ENCODE measurements at places on chromosomes 2 and 18.

- no peak for DNase-seq
Observed at GRCh38 chr18:63617049-63617914, 26.8 kb downstream of the SERPINB4 start.

- no peak for DNase-seq
Observed at GRCh38 chr2:43465234-43465633, 130.6 kb downstream of the THADA start.

DNA sequence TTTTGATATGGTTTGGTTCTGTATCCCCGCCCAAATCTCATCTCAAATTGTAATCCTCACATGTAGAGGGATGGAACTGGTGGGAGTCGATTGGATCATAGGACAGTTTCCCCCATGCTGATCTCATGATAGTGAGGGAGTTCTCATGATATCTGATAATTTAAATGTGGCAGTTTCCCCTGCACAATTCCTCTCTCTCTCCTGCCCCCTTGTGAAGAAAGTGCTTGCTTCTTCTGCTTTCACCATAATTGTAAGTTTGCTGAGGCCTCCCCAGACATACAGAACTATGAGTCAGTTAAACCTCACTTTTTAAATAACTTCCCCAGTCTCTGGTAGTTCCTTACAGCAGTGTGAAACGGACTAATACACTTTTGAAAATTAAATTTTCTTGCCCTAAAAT lies 12.3 kb upstream of the KCNJ3 start:
- no peak for DNase-seq

DNA sequence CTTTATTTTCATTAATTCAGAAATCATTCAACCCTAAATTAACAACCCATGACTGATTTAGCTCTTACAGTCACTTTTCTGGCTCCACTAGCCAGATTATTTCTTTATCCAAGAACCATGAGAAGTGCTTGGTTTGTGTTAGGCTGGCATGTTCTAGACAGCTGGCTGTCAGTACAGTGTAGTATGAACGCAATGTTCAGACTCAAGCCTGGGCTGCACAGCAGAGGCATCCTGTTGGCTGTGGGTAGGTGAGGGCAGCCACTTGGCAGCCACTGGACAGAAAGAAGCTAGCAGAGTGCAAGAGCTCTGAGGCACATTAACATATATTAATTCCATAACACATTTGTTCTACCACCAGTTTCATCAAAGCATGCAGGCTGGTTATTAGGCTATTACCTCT lies 522.9 kb upstream of the FSHR start:
- no peak for DNase-seq

- no peak for DNase-seq
Observed at GRCh38 chr2:12538138-12538694, 178.5 kb upstream of the TRIB2 start.

DNA sequence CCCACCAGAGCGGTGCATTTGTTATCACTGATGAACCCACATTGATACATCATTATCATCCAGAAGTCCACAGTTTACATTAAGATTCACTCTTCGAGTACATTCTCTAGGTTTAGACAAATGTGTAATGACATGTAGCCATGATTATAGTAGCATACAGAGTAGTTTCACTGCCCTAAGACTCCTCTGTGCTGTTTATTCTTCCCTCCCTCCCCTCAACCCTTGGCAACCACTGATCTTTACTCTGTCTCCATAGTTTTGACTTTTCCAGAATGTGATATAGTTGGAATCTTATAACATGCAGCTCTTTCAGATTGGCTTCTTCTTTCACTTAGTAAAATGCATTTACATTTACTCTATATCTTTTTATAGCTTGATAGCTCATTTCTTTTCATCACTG lies 31.2 kb upstream of the GREB1L start:
- DNase-seq = no peak

DNA sequence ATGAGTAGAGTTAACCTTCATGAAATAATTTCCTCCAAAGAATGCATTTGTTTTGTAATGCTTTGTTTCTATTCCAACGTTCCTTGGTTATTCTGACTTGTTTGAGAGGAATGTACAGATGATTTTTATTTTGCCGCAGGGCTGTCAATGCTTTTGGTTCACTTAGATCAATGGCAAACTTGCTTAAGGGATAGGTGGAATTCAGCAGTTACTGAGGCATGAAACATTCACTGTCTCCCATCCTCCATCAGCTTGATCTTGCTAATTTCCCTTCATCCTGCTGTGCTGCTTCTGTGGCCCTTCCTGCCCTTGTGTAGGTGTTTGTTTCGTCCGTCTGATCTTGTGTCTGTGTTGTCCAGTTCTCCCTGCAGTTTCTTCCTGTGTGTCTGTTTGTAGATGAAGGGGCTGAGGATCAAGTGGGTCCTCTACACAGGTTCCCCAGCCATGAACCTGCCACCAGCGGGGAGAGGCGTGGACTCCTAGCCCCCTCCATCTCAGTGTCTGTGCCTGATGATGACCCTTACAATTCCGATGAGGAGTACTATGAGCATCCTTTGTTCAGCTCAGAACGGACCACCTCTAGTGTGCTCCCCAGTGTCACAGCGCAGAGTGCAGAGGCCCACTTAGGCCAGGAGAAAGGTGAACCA lies 84.2 kb upstream of the UNC80 start:
- no peak for DNase-seq

DNA sequence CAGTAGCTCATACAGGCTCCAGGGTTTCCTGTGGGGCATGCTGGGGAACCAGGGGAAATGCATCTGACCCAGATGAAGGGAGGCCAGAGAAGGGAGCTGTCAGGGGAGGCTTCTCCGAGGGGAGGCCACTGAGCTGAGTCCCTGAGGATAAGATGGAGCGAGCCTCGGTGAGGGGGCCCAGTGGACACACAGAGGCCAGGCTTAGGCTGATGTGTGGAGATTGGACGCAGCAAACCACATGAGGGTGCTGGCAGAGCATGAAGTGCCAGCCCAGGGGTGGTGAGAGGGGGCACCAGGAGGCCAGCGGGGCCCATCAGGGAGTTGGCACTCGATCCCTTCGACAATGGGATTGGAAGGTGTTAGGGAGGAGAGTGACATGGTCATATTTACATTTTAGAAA lies 235.0 kb downstream of the KLHL29 start:
- DNase-seq = no peak

DNA sequence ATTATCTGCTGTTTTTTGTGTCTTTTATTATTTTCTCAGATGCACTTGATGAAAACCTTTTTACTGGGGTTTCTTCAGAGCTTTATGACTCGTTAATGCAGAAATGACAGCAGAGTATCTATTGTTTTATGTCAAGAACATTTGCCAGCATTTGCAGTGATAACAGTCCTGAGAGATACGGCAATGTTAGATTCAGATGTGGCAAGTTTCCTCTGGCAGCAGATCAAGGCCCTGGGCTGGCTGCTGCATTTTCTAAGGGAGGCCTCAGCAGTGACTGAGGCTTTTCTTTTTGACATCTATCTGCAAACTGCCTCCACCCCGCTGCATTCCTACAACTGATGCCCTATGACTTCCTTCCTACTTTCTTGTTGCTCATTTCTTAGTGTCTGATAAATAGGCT lies 40.2 kb downstream of the EFEMP1 start:
- DNase-seq = no peak

GRCh38 chr2:232013701-232014353 lies 52.3 kb downstream of the DIS3L2 start:
- DNase-seq = no peak

- no peak for DNase-seq
Observed at GRCh38 chr2:241033994-241034393, 35.6 kb downstream of the SNED1 start.

DNA sequence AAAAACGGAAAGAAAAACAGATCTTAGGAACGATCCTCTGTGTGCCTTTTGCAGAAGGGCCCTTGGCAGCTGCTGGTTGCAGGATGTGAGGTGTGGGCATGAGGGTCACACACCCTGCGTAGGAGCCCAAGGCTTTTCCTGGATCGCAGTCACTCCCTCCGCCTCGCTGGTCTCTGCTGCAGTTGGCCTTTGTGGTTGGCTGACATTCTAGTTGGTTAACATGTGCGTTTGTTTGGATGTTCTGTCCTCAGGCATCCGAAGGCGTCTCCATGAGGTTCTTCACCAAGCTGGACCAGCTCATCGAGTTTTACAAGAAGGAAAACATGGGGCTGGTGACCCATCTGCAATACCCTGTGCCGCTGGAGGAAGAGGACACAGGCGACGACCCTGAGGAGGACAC lies 61.7 kb downstream of the INPP5D start:
- no peak for DNase-seq

DNA sequence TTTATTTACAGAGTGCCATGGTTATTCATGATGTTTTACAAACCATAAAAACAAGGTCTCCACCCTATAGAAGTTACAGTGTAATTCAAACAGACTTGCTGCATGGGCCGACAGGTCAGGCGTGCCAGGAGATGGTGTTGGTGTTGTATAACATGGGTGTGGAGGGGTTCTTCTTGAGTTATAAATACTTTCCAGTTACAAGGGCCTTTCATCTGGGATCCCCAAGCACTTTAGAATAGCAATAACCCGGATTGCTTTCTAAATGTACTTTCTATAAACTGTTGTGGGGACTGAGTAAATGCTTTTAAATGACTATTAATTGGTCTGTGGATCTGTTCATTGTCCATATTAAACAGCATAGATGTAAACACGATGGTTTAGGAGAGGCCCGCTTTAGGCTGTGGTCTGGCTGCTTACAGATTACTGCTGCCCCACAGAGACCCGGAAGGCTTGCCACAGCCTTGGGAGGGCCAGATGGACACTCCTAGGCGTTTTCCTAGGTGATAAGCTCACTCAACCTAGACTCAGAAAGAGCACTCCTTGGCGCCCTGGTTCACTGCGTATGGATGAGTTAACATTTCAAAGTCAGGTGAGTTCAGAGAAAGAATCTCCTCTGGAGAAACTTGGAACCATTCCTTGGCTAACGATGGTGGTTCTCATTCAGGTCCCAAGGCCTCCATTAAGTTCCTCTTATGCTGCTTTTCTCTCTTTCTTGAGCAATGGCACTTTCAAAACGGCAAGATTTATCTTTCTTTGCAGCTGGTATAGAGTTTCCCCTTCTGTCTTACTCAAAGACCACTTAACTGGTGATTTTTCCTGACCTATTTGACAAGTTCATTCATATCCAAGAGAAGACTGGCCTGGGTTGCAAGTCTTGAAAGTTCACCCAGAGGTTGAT lies 3.6 kb upstream of the KIAA2012 start:
- DNase-seq = no peak

GRCh38 chr2:231321556-231322334 lies 73.8 kb upstream of the B3GNT7 start:
- DNase-seq = no peak

DNA sequence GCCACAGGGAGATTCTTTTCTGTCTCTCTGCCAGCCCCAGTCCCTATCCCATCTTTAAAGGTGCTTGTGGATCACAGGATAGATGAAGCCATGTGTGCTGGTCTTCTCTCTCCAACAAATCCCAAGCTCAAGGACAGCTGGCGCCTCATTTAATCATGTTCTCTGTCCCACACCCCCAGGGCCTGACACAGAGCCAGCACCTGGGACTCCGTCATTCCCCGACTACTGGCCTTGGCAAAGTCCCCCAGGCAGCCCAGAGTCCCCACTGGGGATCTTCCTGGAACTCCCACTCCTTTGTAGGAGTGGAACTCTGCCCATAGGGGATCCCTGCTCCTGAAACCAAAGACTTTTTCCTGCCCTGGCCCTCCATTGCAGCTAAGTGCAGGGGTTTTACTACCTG lies 60.8 kb downstream of the MTHFD2 start:
- DNase-seq = no peak

DNA sequence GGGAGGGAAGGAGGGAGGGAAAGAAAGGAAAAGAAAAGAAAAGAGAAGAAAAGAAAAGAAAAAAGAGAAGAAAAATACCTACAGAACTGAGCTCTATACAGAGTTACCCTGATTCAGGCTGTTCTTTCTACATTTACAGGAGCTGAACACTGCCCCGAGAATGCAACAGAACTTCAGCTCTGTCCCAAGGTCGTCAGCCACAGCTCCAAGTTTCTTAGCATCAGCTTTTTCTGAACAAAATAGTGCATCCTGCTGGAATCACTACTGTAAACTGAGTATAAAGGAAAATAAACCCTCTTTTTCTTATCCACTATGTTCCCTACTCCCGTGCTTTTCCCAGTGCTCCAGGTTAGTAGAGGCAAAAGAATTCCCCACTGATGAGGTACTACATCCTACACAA lies 4.7 kb upstream of the PPP4R1 start:
- DNase-seq = no peak

DNA sequence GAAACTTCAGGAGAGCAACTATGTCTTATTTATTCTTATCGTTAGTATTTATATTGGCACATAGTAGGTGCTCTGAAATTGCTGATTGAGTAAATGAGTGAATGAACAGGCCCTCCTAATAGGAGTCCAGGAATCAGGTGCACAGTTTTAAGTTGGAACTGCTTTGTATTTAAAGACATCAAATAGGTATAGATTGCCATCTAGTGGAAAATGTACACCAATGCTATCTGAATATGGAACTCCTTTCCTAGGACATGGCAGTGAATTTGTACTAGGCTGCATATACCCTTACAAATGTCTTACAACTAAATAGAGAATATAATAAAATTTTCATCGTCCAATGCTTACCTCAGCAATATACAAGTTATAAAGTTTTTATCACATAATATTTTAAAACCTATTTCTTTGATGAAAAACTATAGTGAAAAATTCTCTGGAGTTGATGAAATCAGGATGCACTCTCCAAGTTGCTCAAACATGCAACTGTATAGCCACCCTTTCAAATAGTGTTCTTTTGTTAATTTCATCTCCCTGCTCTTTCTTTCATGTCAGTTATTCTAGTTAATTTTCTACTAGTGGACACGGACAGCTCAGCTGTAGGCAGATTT lies 318.9 kb upstream of the SYT4 start:
- no peak for DNase-seq

DNA sequence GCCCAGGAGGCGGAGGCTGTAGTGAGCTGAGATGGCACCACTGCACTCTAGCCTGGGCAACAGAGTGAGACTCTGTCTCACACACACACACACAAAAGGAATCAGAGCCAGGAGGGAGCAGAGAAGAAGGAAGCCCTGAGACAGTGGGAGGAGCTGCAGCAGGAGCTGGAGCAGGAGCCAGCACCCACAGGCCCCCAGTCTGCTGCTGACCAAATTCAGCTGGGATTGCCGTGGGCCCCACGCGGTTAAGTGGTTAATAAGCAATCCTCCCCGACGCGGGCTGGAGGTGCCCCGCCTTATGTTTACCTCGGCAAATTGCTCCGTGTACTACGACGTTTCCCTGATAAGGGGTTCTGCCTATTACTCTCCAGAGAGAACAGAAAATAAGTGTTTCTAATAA lies 265.3 kb downstream of the TWIST2 start:
- no peak for DNase-seq

GRCh38 chr2:183123959-183124221 lies 353 bp upstream of the NUP35 start:
- DNase-seq = no peak

DNA sequence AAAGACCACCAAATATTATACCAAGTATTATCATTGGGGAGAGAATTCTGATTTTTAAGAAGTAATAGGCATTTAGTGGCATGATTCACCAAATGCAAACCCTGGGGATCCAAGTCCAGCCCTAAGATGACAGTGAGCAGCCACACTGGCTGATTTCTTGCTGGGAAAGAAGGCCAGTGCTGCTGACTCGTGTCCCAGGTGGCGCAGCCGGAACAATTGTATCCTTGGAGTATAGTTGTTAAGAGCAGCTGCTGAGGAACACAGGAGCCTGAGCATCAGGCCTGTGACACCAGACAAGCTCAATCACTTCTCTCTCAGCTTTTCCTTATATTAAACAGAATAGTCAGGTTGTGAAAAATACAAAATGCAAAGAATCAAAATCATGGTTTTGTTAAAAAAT lies 48.4 kb downstream of the LRP1B start:
- DNase-seq = no peak

Data from stimulated activated CD8-positive, alpha-beta memory T cell treated with anti-CD3 and anti-CD28 coated beads, Interleukin-7, amount 100 ng/mL, for 1 hour (primary cell).